ENCODE measurements at places on chromosomes 12 and 14.

GRCh38 chr14:89214221-89214965 is 202.6 kb downstream of the FOXN3 start:
- DNase-seq: peak; percentile 81

GRCh38 chr14:93184391-93185348 is at the start of the genes LYSET and MOAP1:
TSS of gene LYSET (plus strand) at chr14:93185317. CDS start at chr14:93185406, 89 bp downstream.
TSS of gene MOAP1 (minus strand) at chr14:93184897. CDS start at chr14:93184242, 655 bp downstream.
- DNase-seq: peak; percentile 92

- no peak for DNase-seq
Measured at GRCh38 chr14:37399517-37399916, 195.5 kb downstream of the FOXA1 start.

DNA sequence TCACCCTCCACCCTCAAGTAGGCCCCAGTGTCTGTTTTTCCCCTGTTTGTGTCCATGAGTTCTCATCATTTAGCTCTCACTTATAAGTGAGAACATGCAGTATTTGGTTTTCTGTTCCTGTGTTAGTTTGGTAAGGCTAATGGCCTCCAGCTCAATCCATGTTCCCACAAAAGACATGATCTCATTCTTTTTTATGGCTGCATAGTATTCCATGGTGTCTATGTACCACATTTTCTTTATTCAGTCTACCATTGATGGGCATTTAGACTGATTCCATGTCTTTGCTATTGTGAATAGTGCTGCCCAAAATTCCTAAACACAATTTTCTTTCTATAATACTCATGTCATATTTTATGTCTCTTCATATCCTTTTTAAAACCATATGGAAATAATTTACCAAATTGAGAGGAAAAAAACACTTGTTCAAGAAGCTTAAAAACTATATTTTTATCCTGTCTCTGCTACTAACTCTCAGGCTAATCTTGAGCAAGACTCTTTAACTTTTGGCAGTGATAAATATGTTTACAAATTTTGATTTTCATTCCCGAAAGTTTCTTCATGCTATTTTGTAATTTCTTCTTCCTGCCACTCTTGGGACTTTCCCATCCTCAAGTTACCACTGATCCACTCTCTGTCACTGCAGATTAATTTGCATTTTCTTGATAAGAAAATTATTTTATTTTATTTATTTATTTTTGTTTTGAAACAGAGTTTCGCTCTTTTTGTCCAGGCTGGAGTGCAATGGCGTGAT is 28.0 kb upstream of the OSBPL8 start:
- DNase-seq: no peak

DNA sequence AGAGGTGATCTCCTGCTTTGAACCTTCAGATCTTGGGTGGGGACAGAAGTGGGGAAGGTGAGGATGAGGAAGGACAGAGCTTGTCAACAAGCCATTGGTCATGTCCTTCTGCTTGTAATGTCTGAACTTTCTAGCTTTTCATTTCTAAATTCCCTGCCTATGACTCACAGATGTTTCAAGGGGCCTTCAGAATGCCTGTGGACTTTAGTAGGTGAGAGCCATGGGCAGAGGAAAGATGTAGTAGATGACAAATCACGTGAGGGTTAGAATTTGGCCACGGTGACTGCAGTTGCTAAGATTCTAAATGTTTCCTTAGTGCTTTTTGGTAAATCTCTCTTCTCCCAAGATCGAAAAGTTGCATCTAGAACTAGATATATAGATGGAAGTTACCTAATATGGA is 18.7 kb upstream of the CREBL2 start:
- no peak for DNase-seq

GRCh38 chr14:90760591-90761316 is 55.5 kb downstream of the TTC7B start:
- DNase-seq: no peak

DNA sequence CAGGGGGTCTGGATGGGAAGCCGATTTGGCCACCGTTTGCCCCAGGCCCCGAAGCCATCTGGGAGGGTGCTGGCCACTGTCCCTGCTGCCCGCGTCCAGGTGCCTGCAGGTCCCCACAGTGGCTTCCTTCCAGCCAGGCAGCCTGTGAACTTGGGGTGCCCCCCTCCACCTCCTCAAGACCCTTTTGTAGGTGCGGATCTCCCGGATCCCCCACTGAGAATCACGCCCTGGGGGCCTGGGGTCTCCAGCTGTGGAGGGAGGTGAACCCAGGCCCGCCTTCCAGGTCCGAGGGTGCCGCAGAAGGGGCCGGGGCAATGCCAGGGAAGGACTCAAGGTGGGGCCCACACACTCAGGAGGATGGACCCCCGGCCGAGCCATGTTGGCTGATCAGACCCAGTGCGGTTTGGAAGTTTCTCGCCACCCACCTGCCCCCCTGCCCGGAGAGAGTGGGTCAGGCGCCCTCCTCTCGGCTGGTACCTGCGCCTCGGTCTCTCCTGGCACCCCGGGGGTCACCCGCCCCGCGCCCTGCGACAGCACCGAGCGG is 1.7 kb downstream of the MMP17 start:
- no peak for DNase-seq

DNA sequence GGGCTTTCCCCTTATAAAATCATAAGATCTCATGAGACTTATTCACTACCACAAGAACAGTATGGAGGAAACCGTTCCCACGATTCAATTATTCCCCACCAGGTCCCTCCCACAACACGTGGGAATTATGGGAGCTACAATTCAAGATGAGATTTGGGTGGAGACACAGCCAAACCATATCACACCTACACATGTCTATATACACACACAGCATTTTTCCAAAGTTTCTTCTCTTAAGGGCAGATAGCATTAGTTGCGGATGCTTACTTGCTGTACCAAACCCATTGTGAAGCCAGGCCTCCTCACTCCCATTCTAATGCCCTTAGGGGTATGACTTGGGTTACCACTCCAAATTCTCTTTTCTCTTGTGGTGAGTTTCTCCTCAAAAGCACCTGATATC is 104.1 kb upstream of the RAP1B start:
- DNase-seq: no peak

- no peak for DNase-seq
Measured at GRCh38 chr14:76727384-76727783, 33.9 kb upstream of the VASH1 start.

- DNase-seq: no peak
Measured at GRCh38 chr14:39861229-39861600, 429.0 kb upstream of the FBXO33 start.

- no peak for DNase-seq
Measured at GRCh38 chr14:62645649-62646048, 399.6 kb downstream of the KCNH5 start.

DNA sequence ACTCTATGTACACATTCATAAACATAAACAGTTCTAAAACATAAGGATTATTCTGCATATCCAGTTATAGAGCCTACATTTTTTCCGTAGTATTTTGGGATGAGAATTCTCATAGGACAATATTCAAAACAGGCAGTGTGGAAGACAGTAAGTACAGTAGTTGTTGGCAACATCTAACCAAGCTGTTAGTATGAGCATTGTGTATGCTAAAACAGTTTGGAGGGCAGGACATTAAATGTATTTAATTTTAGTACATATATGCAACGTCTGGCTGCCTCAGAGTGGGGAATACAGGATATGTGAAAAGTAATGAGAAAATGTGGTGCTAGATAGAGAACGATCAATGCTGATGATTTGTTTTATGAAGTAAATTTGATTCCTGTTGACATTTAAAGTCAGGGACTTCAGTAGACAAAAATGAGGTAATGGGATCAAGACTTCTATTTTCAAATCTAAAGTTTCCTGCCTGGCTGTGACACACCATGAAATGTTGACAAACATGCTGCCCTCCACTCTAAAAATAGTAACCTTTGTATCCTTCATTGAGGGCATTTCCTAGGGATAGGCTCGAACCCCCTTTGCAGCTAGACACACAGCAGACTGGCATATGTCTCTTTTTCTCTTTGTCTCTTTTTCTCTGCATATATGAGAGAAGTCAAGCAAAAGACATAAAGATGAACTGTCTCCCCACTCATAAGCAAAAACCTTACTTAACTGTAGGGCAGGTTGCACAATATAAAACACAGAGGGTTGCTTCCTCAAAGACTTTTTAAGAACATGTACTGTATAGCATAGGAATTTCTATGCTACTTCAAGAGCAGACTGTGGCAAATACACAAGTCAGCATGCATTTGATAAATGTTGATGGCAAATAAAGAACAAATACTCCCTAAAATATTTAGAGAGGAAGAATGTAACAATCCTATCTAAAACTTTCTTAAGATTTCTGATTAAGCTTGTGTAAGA is 75.5 kb upstream of the GTF2A1 start:
- DNase-seq: no peak

DNA sequence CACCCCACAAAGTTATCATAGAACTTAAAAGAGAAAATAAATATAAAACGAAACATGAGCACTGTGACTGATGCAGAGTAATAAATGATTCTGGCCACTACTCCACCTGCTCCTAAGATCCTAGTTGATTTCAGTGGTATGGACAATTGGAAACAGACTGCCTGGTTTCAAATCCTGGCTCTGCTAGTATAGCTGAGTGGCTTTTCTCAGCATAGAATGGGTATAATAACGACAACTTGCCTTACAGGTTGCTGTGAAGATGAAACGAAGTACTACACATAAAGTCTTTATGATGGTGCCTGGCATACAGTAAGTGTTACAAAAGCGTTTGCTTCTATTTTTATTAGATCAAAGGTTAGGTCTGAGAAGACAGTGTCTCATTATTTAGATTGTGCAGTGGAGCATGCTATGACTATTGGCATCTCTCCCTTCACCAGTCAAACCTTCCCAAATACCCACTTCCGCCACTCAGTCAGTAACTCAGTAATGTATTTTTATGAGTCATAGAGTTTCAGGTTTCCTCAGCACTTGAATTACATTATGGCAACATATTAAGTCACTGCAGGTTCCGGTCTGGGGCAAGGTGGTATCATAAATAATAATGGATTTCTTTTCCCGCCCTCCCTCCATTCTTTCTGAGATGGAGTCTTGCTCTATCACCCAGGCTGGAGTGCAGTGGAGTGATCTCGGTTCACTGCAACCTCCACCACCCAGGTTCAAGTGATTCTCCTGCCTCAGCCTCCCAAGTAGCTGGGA is 29.7 kb upstream of the NR2C1 start:
- DNase-seq: no peak

DNA sequence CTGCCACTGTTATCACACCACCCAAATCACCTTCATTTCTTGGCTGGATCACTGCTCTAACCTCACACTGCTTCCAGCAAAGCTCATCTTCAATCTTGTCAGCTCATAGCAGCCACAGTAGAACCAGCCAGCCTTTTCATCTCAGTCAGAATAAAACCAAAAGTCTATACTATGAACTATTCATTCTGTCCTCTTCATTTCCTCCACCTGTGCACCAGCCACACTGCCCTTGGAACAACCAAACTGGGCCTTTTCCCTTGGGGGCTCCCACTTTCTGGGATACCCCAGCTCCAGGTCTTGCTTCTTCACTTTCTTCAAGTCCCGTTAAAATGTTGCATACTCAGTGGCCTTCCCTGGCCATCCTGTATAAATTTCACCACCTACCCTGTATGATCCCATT is 234.4 kb upstream of the DAAM1 start:
- no peak for DNase-seq

DNA sequence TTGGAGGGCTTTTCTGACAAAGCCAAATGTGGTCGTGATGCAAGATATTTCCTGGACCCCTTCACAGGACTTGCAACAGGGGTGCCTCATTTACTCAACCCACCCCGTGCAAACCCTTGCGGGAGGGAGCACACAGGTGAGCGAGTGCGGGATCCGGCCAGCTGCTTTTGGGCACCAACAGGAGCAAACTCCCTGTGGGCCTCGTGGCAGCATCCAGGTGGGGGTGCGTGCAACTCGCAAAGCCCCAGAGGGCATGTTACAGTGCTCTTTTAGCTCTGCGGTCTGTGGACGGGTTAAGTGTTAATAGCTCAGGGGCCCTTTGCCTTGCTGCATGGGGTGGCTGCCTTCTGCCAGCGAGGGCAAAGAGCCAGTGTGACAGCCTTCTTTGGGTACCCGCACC is 707.6 kb upstream of the MDGA2 start:
- DNase-seq: peak; percentile 52

DNA sequence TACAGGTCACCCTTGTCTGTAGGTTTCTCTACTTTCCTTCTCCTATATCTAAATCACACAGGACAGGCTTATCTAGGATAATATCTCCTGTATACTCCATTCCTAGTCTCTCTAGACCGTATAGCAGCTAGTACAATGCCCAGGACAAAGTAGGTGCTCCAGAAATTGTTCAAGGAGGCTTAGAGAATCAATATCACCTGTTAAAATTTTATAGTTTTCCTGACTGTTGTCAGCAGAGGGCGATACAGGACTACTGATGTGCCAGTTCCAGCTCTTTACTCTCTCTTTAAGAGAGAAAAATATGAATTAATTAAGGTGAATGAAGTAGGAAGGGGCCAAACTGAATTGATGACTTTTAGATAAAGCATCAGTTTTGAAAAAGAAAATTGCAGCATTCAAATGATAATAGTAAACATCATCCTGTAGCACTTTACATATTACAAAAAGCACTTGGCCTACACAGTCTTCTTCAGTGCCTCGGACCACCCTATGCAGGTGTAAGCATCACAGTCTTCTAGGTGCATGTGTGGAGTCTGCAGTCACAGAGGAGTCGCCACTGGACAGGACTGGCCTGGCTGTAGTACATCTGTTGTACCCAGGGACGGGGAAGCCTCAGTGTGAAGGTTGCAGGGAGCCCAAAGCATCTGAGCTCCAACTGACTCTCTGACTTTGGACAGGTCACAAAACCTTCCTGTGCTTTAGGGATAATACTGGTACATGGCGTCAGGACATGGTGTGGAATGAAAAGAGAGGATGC is 61.9 kb upstream of the MAX start:
- DNase-seq: no peak

All from heart left ventricle (tissue), 16 donors.